ENCODE measurements at places on chromosomes 13 and 19.

GRCh38 chr19:32662186-32662585 is 12.8 kb downstream of the ANKRD27 start:
- no peak for DNase-seq

DNA sequence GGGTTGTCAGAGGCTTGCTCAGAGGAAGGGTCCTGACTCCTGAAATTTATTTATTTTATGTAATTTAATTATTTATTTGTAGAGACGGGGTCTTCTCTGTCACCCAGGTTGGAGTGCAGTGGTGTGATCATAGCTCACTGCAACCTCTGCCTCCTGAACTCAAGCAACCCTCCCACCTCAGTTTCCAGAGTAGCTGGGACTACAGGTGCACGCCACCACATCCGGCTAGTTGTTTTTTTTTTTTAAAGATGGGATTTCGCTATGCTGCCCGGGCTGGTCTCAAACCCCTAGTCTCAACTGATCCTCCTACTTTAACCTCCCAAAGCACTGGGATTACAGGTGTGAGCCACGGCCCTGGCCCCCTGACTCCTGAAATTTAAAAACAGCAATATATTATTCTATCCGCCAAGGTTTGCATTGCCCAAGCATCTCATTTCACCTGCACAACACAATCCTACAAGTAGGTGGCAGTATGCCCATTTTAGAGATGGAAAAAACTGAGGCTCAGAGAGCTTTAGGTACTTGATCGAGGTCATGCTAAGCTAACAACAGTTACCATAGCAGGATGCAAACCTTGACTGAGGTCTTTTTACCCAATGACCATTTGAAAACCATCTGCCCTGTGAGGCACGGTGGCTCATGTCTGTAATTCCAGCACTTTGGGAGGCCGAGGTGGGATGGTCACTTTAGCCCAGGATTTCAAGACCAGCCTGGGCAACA is 18.1 kb downstream of the ARHGEF18 start:
- DNase-seq, result peak; percentile 58

DNA sequence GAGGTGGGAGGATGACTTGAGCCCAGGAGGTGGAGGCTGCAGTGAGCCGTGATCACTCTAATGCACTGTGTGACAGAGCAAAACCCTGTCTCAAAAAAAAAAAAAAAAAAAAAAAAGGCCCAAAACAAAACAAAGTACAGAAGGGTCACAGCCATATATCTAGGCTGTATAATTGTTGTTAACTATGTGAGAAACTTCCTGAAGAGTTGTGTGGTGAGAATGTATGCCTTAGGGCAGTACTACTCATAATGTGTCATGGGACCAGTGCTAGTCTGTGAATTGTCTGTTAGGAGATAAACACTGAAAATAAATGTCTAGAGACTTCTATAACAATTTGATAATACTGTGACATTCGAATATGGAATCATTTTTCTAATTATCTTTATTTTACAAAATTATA is 43.1 kb downstream of the PAN3 start:
- DNase-seq, result no peak

DNA sequence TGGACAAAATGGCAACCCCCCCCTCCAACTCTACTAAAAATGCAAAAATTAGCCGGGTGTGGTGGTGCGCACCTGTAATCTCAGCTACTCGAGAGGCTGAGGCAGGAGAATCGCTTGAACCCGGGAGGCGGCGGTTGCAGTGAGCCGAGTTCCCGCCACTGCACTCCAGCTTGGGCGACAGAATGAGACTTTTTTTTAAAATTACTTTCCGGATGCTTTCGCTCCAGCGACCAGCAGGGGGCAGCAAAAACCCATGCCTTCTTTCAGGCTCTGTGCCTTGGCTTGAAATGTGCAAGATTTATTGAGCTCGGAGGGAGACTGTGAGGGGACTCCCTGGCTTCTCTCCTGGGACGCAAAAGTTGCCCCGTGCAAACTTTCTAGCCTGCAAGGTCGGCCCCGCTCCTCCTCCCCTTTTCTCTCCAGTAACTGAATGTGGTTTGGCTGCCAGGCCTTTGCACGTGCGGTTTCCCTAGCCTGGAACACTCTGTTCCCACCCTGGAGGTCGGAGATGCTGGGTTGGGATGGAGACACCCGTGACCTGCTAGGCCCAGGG is 61.4 kb upstream of the NFIC start:
- DNase-seq, result peak; percentile 28

GRCh38 chr19:8041531-8041931 is 11.0 kb upstream of the CCL25 start:
- no peak for DNase-seq

GRCh38 chr19:43527860-43528622 is 1.0 kb upstream of the ETHE1 start:
- DNase-seq, result no peak

DNA sequence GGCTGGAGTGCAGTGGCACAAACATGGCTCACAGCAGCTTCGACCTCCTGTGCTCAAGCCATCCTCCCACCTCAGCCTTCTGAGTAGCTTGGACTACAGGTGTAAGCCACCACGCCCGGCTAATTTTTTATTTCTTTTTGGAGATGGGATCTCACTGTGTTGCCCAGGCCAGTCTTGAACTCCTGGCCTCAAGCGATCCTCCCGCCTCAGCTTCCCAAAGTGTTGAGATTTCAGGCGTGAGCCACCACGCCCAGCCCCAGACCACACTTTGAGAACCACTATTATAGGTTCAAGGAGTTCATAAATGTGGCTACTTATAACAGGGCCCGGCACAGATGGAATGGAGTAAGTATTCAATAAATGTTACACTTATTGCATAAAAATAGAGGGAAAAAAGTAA is 3.3 kb upstream of the SCN1B start:
- no peak for DNase-seq

DNA sequence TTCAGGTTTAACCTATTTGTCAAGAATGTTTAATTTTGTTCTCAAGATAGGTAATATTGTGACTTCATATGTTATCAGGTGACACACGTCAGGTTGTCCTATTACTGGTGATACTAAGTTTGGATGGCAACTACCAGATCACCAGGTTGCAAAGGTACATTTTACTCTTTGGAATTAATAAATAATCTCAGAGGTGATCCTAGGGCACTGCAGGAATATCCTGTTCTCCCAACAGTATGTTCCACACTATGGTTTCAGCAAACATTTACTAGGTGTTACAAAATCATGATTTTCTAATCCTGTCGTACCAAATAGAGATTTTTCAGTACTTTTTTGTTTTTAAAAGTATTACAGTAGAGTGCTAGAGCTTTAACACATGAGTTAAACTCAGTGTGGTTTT is 29.3 kb upstream of the MYCBP2 start:
- peak; percentile 10 for DNase-seq

GRCh38 chr13:110666255-110666533 is 39.7 kb downstream of the CARS2 start:
- DNase-seq, result no peak

GRCh38 chr13:35159041-35159440 is 217.0 kb downstream of the NBEA start:
- DNase-seq, result no peak

DNA sequence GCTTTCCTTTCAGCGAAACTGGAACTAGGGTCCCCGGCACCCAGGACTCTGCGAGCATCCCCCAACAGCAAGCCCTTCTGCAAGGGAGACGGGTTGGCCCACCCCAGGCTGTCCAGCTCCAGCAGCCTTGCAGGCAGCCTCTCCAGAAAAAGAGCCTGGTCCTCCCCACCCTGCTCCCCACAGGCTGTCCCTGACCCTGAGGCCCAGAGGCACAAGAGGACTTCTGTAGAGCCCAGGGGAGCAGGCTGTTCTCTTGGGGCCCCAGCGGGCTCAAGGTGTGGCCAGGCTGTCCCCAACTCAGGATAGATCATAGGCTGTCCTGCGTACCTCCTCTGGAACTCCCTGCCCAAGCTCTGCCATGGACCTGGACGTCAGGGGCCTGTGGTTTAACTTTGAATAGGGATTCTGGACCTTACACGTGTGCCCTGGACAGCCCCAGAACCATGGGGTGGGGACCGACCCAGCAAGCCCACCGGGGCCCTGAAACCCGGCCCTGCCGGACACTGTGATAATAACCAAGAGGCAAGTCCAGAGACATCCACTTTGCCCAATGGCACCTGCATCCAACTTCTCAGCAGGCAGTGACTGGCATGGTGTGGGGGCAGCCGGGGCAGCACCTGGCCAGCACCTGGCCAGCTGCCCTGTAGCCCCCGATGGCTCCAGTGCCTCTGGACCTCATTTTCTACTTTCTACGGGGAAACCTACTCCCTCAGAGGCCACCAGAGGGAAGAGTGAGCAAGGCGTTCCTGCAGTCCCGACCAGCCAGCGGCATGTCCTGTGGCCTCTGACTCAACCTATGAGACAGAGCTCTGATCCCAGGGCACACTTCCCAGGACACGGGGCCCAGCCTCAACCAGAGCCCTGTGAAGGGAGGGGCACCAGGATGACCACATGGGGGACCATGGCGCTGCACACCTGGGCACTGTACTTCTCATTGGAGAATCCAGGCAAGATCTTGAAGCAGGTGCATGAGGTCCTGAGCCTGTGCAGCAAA is 50.9 kb upstream of the TPM4 start:
- no peak for DNase-seq

DNA sequence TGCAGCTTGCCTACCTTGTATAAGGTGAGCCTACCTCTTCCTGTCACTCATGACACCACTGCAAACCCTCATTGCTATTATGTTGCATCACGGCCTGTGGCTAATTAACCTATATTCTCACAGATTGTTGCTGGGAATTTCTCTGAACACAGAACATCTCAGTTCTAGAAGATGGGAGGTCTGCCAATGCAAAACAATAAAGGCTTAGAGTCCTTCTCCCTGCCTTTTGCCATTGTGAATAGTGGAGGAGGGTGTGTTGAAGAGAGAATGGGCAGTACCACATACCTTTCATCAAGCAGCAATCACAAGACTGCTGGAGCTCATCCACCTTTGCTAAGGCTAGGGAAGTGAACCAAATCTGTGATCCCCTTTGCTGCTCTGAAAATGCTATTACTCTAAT is 34.4 kb downstream of the WDFY2 start:
- no peak for DNase-seq

- no peak for DNase-seq
These were observed 336.4 kb downstream of the ZNF536 start for GRCh38 chr19:30708416-30709178.

DNA sequence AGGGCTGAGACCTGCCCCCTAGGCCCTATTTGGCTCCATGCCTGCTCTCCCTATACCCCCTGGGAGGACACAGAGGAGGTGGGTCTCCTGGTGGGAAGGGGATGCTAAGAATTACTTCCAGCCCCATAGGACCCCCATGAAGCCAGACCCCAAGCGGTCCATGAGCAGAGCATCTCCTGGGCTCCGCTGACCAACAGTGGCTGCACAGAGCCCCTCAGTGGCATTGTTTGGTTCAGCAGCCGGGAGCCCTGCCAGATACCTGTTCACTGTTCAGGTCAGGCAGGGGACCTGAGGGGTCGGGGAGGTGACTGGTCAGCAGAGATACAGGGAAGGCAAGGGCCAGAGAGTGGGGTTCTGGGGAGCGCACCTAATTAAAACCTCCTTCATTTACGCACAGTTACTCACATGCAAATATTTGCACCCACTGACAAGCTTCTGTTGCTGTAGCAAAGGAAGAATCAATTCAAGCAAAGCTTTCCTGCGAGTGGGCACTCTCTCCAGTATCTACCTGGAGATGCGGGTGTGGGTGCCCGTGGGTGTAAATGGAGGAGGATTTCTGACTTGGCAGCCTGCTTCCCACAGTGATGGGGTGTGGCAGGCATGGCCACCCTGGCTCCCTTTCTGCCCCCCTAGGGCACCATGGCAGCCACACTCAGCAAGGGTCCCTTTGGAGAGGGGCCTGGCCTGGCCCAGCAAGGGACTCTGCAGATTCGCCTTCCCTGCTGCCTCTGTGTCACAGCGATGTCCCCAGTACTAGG is 83.5 kb downstream of the CHST8 start:
- no peak for DNase-seq

- DNase-seq, result no peak
These were observed 99.7 kb downstream of the STARD13 start for GRCh38 chr13:33185853-33186252.

DNA sequence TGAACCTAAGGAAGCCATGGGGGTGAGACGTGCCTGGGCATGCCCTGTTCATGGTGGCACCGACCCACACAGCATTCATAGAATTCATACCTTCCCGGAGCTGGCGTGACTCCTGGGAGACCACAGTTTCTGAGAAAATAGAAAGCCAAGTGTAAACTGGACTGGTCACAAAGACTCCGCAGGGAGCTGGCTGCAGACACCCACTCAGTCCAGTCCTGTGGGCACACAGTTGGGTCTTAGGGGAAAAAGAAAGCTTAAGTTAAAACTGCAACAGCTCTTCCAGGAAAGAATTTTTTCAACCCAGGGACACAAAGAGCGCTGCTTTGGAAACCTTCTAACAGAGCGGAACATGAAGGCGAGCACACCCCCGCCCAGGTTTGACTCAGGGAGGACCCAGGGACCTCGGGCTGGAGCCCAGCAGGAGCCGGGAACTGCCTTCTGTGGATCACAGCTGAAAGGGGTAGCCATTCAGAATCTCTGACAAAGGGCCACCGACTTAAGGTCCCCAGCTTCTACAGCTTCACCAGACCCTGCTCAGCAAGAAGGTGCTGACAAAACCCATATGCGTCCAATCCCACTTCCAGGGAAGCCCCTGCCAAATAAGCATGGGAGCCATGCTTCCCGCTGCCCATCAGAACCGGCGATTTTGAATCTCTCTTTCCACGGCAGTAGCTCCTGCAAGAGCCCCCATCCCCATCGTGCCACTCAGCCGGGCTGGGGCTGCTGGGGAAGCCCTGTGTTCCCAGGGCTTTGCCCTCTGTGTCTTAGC is 183.7 kb downstream of the COL4A1 start:
- no peak for DNase-seq

DNA sequence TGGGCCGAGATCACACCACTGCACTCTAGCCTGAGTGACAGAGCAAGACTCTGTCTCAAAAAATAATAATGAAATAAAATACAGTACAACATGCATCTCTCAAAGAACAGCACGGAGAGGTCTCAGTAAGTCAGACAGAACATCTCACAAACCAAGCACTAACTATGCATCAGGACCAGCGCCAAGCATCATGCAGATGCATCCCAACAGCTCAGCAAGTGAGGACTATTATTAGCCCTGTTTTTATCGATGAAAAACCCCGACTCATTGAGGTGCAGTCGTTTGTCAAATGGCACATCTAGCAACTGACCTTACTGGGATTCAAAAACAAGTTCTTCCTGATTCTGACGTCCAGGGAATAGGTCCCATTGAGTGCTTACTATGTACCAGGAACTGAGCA is 3.8 kb downstream of the C19orf47 start:
- no peak for DNase-seq
